ENCODE measurements at places on chromosomes 2 and 18.

- no peak for DNase-seq
These were observed 28.0 kb downstream of the MGAT5 start for GRCh38 chr2:134281815-134282419.

GRCh38 chr2:108591163-108591562, 56.9 kb downstream of the LIMS1 start:
- DNase-seq: no peak

DNA sequence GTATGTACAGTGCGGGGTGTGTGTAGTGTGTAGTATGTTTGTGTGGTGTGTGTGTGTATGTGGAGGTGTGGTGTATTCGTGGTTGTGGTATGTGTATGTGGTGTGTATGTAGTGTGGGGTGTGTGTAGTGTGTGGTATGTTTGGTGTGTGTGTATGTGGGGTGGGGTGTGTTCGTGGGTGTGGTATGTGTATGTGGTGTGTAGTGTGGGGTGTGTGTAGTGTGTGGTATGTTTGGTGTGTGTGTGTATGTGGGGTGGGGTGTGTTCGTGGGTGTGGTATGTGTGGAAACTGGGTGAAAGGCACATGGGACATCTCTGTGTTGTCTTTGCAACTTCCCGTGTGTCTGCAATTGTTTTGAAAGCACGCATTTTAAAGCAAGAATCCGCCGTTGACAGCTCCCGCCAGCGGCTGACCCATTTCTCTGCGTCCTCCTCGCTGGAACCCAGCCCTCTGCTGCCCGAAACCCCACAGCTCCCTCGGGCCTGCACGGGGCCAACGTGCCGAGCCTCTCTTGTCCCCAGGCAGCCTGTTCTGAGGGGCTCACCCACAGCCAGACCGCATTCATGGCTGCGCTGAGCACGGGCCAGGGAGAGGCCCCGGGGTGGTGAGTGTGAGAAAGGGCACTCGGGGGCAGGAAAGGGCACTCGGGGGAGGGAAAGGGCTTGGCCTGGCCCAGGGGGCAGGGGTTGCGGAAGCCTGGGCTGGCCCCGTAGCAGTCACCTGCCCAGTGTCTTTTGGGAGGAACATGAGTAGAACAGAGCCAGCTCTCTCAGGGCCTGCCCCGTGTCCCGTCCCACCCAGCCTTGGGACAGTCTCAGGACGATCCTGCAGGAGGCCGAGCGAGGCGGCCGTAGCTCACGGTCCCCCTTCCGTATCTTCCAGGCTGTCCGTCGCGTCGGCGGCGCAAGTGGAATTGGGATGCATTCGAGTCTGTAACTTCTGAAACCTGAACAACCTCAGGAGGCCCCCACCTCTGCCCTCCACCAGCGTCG, 61.4 kb downstream of the TWIST2 start:
- DNase-seq: no peak

DNA sequence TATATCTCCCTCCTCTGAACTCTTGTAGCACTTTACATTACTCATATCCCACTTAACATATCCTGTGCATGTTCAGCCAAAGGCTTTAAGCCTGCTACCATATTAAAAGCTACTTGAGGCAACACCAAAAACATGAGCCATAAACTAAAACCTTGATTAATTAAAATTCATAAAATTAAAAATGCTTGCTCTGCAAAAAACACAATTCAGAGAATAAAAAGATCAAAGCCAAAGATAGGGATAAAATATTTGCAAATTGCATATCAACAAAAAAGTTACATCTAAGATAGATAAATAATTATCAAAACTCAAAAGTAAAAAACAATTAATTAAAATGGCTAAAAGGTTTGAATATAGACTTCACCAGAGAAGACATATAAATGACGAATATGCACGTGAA, 495.4 kb upstream of the PIK3C3 start:
- no peak for DNase-seq

- DNase-seq: no peak
These were observed 2.1 kb upstream of the GEMIN6 start for GRCh38 chr2:38775921-38776225.

DNA sequence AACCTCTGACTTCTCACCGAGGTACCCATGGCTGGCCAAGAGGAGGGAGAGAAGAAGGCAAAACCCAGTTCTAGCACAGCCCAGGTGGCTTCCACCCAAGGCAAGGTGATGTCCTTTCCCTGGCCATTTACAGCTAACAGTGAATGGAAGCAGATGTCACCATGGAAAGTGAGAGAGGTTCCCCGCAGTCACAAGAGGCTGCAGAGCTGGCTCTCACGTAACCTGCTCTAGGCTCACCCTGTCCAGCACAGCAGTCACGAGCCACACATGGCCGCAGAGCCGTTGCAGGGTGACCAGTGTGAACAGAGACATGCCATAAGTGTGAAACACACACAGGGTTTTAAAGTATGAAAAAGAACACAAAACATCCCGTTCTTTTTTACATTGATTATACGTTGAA, 169.4 kb downstream of the TNS1 start:
- no peak for DNase-seq

DNA sequence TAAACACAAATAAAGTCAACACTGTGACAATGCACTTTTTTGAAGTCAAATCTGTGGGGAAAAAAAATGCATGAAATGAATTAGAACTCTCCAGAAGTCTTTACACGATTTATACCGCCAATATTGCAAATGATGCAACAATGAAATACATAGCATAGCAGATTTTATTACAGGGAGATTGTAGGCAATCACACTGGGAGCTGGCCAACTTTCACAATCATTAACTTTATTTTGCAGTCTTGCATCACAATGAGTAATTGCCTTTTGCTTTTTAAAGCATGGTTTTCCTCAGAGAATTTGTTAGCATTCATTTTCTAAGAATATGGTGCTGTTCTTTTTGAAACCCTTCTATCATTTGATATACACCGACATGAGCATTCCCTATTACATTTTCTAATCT, 366.4 kb upstream of the FSIP2 start:
- no peak for DNase-seq

- DNase-seq: peak; percentile 87
These were observed 284.5 kb downstream of the MTX2 start for GRCh38 chr2:176553685-176554100.

DNA sequence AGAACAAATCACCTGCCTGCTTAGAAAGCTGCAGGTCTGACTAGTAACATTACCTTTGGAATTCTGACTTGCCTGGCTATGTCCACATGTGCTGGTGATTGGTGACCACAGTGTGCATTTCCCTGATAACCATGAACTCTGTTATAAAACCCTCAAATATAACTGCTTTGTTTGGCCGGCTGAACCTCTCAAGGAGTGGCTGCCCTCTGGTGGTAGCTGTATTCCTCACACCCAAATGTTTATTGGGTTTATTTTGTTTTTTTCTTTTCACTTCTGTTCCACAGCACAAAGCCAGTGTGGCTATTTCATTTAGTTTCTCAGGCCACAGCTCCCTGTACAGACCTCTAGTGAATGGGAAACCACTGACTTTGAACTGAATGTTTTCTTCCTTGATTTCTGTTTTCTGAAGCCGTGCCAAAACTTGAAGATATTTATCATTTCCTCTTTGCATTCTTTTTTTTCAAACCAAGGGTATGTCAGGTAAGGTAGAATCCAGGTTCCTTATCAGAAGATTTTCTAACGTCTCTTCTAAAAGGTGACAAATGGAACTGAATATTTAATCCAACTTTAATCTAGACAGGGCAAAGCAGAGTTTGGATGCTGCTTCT, 549.0 kb upstream of the VRK2 start:
- peak; percentile 71 for DNase-seq

DNA sequence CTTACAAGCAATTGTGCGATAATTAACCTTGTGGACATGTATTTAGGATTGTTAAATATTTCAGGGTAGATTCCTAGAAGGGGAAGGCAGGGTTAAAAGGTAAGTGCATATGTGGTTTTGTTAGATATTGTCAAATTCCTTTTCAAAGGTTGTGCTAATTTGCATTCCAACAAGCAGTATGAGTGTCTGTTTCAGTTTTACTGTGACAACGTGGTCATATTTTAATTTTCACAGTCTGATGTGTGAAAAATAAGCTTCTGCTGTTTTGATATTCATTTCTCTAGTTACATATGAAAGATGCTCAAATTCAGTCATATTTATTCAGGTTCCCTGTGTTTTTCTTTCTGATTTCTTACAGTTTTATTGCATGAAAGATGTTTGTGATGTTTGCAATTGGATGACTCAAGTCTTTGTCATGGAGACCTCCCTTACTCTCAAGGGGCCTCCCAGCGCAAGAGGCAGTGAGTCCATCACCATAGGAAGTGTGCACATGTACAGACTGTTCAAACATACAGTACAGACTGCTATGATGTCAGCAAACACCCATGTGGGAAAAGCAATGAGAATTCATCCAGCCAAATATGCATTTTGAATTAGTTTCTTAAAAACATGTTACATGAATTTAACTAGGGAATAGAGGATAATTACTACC, 310.8 kb downstream of the GALR1 start:
- no peak for DNase-seq

DNA sequence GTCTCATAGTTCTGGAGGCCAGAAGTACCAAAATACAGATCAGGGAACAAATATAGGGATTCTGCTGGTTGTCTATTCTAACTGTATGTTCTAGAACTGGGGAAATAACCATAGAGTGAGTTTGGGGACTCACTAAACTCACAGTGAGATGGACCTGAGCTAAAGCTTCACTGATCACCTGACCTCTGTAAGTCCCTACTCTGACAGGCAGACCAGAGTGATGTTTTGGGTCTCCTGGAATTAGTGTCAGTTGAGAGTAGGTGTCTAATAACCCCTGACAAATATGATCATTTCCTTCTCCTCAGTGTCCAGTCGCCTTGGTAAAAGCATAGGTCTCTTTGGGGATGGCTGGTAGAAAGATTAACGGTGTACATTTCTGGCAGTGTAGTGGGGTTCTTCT, 14.2 kb downstream of the PIKFYVE start:
- no peak for DNase-seq

DNA sequence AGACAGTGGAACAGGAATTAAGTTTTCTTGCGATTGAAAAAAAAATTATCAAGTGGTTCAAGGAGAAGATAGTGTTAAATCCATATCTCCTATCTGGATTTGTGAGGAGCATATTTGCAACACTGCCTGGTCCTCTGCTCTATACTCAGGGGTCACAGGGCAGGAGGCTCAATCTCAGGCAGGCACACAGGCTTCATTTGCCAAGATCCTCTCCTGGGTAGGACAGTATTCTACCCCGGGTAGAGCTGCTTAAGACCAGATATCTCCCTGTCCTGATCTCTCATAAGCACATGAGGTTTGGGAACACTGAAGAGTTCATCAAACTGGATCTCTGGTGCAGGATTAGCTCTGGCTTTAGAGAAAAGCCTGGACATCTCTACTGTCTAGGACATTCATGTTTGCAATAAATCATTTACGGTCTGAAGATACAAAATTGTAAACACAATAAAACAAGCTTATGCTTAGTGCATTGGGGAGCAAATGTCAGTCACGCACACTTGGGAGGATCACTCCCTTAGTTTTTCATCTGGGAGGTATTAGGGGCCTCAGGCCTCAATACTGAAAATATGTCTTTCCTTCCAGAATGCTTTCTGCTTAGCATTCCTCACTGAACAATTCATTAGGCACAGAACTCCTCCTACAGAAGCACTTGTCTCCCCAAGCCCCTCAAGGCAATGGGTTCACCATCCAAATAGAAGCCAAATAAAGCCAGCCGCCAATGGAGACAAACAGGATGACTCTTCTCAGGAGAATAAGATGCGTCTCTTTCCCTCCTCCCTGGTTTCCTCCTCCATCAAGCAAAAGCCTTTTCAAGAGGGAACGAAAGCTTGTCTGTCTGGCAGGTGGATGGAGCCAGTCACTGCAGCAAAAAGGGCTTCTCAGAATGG, 34.1 kb upstream of the LCLAT1 start:
- DNase-seq: no peak

DNA sequence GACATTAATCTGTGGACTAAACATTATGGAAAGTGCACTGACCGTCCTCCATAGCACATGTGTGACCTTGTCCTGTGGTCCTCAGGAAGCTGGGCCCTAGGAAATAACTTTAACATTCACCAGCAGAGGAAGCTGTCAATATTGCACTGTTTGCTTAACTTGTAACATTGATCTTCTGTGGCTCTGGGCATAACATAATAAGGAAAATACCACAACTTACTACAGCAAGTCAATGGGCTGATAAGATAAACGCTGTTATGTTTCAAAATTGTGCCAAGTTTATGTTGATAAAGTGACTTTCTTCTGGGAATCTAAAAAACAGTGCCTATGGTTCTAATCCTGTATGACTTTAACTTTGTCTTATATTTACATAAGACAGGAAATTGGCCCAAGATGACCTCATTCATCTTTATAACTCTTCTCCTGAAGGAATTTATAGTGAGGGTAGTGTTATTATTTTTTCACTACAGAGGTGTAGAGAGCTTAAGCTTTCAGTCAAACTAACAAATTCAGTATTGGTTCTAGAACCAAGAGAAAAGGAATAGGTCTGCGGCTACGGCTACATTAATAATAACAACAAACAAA, 113.7 kb upstream of the MAP4K3 start:
- no peak for DNase-seq

- no peak for DNase-seq
These were observed 29.2 kb upstream of the SETBP1 start for GRCh38 chr18:44651478-44651877.

GRCh38 chr2:219628235-219628985, 980 bp downstream of the SLC4A3 start:
- DNase-seq: no peak

DNA sequence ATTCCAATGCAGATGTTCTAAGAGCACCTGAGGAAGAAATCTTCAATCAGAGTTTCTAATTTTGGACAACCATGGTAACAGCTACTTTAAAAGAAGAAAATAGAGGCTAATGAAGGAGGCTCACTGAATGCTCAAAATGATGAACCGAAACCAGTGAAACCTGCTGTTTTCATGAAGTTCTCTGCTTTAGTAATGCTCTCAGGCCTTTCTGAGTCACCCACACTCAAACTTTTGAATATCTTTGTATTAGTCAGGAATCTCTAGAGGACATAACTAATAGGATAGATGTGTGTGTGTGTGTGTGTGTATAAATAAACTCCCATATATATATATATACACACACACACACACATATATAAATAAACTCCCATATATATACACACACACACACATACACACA, 76.9 kb upstream of the RIT2 start:
- no peak for DNase-seq

DNA sequence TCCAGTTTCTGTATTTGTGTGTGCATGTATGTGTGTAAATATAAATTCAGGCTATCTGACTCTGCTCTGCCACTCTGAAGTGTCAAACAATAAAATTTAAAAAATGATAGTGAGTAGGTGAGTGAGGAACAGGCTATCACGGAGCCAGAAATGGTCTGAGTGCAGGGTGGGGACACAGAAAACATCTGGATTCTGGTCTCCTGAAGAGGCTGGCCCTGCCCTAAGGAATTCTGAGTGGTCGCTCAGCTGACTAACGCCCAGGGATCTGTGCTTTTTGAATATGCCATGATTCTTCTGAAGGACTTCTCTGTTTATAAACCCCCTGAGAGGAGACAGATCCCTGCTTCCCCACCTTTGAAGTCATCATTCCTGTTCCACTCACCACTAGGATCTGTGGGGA, 353.9 kb upstream of the GYPC start:
- no peak for DNase-seq

DNA sequence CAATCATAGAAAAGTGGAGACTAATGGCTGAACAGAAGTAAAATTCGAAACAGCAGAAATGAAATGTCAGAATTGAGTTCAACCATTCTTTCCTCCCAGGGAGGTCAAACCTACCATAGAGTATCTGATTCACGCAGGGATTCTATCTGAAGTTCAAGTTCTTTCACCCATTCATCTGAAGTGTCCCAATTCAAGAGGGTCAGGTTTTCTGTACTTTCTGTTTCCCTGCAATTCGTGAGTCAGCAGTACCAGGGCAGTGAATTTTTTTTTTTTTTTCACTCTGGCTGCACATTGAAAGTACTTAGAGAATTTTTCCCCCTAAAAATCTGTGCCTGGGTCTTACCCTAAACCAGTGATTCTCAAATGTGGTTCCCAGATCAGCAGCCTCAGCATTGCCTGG, 40.9 kb upstream of the CCDC88A start:
- DNase-seq: no peak

Measured in NCI-H2081 (cell line).